Fibroblast of upper back skin (primary cell): ENCODE measurements at places on chromosomes 2 and 18.

GRCh38 chr18:13566941-13567746 lies 159.2 kb downstream of the FAM210A start:
- no peak for DNase-seq

DNA sequence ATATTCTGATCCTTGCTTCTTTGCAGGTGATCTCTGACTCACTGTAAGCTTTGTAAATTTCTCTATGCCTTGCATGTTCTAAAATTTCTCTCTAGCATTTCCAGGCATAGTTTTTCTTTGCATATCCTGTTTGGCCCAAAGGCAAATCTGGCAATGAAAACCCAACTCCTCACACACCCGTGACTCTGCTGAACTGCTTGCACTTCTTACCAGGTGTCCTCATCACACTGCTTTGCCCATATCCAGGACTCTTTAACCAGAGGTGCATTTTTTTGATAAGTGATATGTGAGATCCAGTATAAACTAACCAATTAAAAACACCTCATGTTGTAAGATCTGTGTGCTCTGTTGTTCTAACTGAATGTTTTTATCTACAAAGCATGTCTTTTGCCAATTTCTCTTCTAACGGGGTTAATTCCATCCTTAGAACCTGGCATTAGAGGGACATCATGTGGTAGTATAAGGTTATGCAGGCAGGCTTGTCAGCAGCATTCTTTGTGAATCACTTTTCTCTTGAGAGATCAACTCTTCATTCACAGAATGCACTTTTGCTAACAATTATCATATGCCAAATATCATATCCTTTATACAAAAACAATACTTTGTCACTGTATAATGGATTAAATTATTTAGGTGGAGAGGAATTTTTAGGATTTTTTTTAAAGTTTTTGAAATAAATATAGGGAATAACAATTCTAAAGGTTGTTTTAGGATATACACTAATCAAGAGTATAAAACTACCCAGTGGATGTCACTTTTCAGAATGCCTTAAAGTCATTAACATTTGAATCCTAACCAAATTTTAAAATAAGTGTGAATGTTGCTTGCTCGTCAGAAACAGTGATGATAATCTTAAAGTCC lies 20.8 kb upstream of the TMX3 start:
- DNase-seq: peak; percentile 69

GRCh38 chr2:17995593-17995992 lies 117.1 kb downstream of the KCNS3 start:
- DNase-seq: no peak

DNA sequence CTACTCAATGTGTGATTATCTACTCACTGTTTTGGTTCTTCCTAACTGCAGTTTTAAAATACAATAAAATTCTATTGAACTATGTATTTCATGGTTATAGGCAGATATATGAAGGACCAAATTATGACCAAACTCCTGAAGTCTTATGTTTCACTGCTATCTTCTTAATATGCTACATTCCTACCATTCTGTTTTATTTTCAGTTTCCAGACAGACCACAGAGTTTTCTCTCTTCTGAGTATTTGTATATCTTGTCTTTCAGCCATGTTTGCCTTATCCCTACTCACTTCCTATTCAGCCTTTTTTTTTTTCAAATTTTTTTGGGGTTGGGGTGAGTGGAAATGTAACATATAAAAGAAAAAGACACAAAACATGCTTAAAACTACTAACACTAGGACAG lies 6.3 kb downstream of the RFTN2 start:
- no peak for DNase-seq

DNA sequence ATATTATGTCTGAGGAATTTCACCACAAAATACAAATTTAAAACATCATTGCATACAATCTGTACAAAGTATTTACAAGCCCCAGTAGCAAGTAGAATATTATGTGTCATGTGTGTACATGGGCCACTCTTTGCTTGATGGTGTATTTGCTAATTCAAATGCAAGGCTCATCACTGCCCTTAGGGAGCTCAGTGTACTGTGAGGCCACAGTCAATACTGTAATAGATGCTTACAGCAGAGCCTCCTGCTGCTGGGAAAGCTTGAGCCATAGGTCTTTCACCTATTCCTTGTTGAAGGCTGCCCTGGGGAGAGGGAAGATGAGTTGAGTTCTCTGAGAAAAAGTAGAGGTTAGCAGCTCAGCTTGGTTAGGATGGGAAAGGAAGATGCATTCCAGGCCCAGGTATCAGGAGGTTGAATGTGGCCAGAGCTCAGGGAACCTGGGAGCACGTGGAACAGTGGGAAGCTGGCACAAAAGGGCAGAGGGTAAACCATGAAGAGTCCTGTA lies 189.6 kb downstream of the LRP1B start:
- DNase-seq: no peak

- no peak for DNase-seq
Measured at GRCh38 chr2:203722411-203722810, 16.0 kb downstream of the CD28 start.

DNA sequence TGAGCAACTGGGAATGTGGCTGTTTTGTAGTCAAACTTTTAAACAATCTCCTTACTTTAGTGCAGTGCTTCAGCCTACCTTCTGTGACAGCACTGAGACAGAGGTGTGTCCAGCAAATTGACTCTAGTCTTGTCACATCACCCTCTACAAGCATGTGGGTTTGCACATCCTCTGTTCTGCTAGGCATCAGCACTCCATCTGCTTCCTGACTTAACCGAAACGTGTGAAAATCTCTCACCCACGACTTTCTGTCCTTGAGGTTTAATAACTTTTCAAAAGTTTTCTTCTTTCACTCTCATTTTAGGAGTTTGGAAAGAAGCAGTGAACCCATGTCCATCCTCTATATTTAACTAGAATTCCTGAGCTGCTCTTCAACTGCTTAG lies 42.6 kb downstream of the TTR start:
- no peak for DNase-seq
